ENCODE measurements at places on chromosomes 7 and 10.

GRCh38 chr7:141551782-141552181 is 572 bp downstream of the AGK start:
- DNase-seq = no peak

DNA sequence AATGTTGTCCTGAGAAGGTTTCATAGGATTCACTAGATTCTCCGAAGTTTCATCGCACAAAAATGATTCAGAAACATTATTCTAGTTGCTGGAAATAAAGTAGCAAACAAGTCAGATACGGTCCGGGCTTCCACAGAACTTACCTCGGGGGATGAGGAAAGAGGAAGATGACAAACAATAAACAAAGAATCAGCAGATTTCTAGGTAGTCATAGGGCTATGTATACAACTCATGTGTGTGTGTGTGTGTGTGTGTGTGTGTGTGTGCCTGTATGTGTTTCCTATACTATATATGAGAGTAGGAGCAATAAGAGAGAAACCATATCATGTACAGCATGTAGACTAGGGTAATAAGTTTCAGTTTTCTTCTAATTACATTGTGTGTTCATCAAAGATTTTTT is 16.5 kb downstream of the TMEM236 start:
- DNase-seq = no peak

DNA sequence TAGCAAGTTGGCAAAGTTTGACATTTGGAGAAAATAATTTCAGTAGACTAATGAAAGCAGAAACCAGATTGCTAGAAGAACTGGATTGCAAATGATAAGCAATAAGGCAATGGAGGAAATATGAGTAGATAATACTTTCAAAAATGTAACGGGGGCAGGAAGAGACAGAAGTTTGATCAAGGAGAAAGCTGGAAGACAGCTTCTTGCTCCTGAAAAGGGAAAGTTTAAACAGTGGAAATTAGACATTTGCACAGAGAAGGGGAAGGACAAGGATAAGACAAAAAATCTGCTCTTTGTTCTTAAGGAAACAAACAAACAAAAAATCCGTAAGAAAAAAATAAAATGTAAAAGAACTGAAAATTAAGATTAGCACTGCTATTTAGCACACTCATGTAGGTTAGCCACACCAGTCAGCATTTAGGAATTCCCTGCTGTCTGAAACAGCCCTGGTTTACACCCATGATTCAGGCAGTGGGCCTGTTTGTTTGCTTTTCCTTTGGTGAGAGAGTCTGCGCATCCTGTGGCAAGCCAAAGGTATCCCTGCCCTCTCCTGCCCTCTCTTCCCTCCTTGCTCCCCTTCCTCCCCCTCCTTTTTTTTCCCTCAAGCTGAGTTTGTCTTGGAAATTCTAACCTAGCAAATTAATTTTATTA is 104.3 kb upstream of the CAV2 start:
- DNase-seq = no peak

DNA sequence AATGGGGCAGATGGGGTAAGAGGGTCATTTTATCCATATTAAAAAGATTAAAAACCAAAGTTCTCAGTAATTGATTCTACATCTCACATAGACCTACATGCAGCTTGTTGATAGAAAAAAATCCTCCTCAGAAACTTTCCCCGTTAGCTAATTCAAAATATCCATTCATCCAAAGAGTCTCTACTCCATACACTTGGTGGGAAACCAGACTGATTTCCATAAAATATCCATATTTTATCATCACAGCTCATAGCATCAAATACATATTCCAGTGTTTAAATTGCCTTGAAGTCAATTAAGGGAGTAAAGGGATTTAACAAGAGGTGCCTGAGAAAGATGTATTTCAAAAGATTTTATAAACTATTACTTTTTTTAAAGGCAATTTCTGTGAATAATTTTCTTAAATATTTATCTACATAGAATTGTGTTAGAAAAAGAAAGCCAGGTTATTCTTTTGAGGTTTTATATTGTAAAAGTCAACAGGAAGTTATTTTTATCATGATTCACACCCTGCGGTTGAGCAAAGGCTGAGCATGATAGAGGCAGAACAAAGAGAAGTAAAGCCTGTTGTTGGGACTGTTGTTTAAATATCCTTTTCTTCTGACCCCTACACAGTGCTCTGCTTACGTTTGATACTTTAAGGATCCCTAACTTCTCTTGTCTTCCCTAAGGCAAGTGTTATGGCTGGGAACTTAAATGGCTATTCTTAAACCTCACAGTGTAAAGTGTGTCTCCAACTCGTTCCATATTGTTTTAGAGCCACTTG is 266.7 kb downstream of the PRKG1 start:
- no peak for DNase-seq

DNA sequence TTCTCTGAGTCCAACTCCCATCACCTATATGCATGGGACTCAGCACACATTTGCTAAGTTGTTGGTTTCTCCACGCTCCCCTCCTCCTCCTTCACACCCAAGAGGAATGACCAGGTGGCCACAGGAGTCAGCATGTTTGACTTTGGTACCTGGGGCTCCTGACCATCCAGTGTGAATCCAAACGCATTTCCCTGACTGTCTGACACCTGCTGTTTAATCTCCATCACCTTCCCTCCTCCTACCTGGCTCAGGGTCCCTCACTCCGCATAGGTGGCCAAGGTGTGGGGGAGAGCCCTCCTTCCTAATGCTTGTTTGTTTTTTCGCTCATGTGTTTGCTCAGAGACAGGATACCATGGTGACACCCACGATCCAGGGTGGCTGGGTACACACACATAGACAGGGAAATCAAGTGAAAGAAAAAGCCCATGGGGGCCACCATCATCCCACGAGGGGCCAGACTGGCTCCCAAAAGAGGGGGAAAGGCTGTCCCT is 194.9 kb downstream of the KCNMA1 start:
- no peak for DNase-seq

GRCh38 chr7:52211930-52212329 is 823.5 kb upstream of the POM121L12 start:
- no peak for DNase-seq

GRCh38 chr10:70344144-70344543 is 38.3 kb downstream of the LRRC20 start:
- no peak for DNase-seq
